ENCODE measurements at places on chromosomes 4 and X.

DNA sequence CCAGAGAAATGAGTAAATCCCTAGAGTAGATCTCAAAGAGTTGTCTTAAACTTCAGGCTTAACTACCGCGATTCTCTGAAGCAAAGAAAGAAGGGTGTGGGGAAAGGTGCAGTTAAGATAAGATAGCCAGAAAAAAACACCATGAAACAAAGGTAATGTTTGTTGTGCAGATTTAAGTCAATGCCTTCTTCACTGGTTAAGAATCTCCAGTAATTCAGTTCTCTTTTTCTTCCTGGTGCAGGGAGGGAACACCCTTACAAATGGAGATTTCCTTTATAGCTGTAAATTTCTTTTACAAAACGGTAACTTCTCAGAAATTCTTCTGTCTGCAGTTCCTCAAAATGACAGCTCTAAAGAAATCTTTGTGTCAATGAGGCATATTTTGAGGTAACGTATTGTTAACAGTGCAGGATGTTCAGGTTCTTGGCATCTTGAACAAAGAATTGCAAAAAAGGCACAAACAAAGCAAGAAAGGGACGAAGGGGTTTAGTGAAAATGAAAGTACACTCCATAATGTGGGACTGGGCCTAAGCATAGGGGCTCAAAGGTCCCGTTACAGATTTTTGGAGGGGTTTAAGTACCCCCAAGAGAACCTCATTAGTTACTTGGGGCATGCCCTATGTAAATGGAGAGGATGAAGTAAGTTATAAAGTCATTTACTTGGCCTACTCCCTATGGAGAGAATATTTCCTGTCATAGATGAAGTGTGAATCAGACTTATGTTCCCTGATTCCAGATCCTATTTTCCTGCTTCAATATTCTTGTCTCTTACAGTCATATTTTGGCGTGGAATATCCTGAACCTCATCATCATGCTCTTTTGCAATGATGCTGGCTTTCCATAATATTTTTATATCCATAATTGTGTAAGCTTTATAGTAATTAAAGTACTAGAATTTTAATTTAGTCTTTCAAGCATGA, 492.0 kb downstream of the PCDH11X start:
- DNase-seq, result no peak

- DNase-seq, result no peak
These were observed 132.0 kb downstream of the TBL1X start for GRCh38 chrX:9596837-9597236.

- DNase-seq, result no peak
These were observed 70.7 kb upstream of the HCCS start for GRCh38 chrX:11040405-11040804.

DNA sequence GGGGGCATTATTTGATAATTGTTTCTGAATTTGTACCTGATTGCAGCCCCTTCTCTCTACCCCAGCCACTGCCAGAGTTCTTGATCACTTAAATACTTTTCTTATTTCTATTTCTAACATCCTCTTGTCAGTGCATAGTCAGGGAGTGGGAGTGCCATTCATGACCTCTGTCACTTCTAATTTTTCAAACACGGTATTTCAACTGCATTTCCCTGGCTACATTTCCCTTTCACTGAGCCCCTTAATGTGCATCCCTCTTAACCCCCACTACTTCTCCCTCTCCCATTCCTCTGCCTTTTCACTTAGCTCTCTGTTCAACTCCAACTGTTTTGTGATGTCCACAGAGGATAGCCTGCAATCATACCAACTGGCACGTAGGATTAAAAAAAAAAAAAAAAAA, 128.3 kb upstream of the NAP1L5 start:
- no peak for DNase-seq

DNA sequence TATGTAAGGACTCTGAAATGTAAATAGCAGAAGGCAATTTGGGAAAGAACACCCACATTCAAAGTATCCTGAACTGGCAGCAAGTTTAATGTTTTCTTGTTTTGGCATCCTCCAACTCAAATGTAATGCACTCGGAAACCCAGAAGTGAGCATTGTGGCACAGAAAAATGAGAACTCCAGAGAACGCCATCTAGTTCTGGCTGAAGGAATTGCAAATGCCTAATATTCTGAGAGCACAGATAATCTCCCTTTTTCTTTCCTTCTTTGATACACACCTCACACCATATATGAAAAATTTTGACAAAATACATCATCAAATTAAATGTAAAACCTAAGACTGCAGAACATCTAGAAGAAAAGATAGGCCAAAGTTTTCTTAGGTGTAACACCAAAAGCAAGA, 52.1 kb downstream of the PWWP3B start:
- no peak for DNase-seq

DNA sequence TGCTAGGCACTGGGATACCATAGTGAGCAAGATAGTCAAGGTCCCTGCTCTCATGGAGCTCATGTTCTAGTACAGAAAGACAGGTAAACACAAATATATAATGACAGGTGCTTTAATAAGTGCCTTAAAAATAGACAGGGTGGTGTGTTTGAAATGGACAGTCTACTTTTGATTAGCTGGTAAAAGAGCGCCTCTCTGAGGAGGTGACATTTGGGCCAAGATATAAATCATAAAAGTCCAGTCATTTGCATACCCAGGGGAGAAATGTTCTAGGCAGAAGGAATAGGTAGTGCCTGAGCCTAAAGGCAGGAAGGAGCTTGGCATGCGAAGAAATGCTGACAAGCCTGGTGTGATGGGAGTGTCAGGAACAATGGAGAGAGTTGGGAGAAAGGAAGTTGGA, 83.6 kb downstream of the DNAAF6 start:
- no peak for DNase-seq

DNA sequence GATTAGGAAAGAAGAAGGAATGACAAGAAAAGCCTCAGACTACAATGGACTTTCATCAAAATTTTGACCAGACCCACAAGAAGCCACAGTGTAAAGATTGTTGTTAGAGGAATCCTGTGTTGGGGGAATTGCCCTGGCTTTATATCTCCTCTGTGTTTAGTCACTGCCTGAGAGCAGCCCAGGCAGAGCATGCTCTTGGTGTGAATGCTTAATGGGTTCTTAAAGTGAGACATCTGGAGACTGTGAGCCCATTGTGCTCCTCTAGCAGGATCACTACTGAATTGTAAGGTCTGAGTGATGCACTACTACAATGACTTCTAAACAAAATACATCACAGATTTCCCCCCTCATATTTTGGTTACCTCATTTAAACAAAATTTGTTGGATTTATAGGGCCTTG, 1860.5 kb upstream of the ADGRL3 start:
- DNase-seq, result no peak

DNA sequence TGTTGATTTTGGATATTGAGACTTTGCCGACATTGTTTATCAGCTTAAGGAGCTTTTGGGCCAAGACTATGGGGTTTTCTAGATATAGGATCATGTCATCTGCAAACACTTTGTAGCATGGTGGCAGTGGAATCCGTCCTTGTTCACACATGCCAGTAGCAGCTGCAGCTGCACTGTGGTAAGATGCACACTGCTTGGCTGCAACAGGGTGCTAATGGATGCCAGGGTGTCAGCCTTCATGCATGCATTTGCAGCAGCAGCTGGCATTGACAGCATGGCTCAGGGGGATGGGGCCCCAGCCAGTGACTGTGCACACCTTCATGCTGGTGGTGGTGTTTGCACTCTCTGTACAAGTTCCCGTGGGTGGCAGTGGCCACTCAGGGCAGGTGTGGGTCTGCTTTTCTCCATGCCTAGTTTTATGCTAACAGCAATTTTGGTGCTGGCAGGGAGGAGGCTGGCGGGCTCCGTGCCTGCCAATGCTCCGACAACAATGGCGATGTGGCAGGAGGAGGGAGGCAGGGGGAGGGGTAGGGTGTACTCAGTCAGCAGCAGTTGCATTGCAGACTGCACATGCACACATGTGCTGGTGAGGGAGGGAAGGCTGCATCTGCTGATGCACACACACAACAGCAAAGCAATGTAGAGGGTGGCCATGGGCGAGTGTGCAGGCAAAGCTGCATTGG, 37.5 kb downstream of the BEX3 start:
- no peak for DNase-seq

DNA sequence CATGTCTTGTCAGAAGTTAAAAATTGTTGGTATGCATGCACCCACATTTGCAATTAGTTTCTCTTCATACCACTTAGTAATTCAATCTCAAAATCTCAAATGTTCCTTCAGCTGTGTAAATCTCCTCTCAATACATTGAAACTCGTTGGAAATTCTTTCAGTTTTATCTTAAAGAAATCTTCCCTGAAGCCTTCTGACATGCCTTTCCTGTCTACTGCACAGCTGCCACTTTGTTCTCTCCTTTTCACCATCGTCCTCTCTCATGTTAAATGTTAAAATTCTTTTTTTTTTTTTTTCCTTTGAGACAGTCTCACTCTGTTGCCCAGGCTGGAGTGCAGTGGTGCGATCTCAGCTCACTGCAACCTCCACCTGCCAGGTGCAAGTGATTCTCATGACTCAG, 30.9 kb downstream of the MCUB start:
- DNase-seq, result no peak

- DNase-seq, result no peak
These were observed 65.6 kb downstream of the RAB40A start for GRCh38 chrX:103453655-103454054.

- no peak for DNase-seq
These were observed 129.0 kb downstream of the C4orf51 start for GRCh38 chr4:145808848-145809512.
